ENCODE measurements at places on chromosomes 5 and 9. TPM values are rescaled to one million over a fixed set of nuclear protein-coding genes. Genes with fewer than 3 reads are reported as not detected.

The IER5L gene
- total RNA-seq = 10.7 TPM

The NOL8 gene
- total RNA-seq = 25.5 TPM

The HAVCR2 gene
- total RNA-seq = 0.06 TPM

The TNFSF15 gene
- 0.06 TPM for total RNA-seq

The TAS2R1 gene
- total RNA-seq = not detected

The TMC1 gene
- not detected for total RNA-seq

The SYK gene
- total RNA-seq = not detected

GRCh38 chr5:86878250-86878649 is 260.5 kb downstream of the COX7C start:
- no peak for DNase-seq

GRCh38 chr5:168446983-168447619 is 39.2 kb upstream of the RARS1 start:
- no peak for DNase-seq

DNA sequence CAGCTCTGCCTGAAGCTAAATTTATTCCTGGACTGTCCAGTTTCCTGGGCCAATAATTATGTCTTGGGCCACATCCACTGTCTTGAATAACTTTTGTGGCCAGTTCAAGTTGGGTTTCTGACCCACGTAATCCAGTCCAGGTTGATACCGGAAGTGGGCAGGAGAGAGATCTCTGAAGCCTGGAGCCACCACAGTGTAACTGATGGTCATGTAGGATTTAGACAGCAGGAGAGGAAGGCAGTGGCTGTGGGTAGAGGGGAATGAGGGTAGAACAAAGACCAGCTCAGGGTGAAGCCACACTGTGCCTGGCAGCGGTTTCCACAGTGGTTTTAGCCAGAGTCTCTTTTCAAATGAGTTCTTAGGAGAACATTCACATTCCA is 30.2 kb downstream of the SH3PXD2B start:
- no peak for DNase-seq

DNA sequence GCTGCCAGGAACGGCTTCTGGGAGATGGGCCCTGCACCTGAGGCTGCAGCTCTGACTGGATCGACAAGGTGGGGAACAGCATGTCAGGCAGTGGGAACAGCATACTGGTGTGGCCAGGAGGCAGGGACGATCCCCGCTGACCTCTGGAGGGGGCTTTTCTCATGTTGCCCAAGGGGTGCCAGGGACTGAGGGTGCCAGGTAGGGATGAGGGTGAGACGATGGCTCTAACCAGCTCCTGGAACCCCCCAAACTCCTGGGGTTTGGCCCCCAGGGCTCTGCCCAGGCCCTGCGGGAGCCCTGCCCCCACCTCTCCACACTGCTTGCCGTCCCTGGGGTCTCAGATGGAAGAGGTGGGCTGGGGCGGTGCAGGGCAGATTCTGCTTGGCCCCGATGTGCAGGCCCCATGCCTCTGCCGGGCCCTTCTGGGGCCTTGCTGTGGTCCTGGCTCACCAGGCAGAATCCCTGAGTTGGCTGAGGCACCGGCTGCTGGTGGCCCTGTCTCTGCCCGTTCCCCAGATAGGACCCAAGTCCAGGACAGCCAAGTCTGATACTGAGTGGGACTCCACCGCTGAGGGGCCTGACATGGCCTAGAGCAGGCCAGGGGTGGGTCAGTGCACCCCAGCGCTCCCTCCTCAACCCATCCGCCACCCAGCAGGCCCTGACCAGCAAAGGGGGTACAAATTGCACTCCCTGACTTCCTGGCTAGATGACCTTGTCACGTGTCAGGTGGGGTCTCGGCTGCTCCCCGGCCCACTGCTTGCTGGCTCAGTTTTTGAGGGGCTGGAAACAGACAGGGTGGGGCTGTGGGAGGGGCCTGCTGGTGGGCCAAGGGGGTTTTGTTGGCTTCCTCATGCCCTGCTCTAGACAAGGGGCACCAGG is 28.4 kb upstream of the RNF130 start:
- no peak for DNase-seq

- DNase-seq = peak; percentile 79
Observed at GRCh38 chr9:86486891-86487837, 133.0 kb upstream of the TUT7 start.

GRCh38 chr9:75885652-75886051 is 4.8 kb upstream of the PCSK5 start:
- no peak for DNase-seq

GRCh38 chr5:91910655-91911054 is 527.5 kb upstream of the ARRDC3 start:
- no peak for DNase-seq

DNA sequence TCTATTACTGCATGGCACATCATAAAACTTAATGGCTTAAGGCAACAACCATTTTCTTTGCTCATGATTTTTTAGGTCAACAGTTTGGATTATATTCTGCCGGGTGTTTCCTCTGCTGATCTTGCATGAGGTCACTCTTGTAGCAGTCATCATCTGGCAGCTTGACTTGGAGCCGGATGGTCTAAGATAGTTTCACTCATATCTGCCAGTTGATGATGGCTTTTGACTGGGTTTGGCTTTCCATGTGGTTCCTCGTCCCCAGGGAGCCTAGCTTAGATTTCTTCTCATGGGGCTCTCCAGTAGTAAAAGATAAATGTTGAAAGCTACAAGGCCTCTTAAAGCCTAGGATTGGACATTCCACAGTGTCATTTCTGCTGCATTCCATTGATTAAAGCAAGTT is 27.4 kb downstream of the LNPEP start:
- DNase-seq = peak; percentile 93

DNA sequence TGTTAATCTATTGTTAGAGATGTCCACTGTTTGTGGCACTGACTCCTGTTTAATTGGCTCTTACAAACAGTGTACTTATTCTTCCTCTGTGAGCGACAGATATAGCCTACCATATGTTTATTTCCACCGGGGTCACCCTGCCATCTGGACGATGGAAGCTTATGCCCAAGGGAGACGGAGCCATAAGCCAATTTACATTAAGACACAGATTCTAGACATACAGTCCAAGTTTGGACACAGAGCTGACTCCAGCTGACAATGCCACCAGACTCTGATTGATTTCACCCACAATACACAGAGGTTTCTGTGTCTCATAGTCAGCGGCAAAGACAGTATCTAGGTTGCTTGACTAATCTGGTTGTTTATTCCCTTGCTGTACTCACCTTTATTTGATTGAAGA is 198.9 kb downstream of the ENC1 start:
- DNase-seq = no peak

GRCh38 chr9:130576176-130576575 is 3.2 kb upstream of the FUBP3 start:
- no peak for DNase-seq

GRCh38 chr9:136626066-136626725 is 36.5 kb upstream of the EGFL7 start:
- no peak for DNase-seq

DNA sequence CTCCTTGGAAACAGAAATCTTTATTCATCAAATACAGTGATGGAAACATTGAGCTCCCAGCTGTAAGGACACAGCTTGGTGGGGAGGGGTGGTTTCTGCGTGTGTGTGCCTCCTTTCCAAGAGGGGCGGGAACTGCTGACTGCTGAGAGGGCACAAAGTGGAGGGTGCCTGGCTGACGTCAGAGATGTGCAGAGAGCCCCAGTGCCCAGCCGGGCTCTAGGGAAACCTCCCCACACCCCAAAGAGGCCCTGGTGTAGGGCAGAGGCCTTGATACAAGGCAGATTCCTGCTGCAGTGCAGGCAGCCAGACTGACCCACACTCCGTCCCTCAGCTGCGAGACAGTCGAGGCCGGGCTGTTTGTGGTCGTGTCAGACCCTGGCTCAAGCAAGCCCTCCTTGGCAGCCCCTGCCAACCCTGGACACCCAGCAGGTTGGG is 191.0 kb downstream of the CACNA1B start:
- DNase-seq = no peak
